ENCODE measurements at places on chromosomes 5 and 9.

- DNase-seq = no peak
Measured at GRCh38 chr9:32926911-32927310, 74.5 kb downstream of the APTX start.

DNA sequence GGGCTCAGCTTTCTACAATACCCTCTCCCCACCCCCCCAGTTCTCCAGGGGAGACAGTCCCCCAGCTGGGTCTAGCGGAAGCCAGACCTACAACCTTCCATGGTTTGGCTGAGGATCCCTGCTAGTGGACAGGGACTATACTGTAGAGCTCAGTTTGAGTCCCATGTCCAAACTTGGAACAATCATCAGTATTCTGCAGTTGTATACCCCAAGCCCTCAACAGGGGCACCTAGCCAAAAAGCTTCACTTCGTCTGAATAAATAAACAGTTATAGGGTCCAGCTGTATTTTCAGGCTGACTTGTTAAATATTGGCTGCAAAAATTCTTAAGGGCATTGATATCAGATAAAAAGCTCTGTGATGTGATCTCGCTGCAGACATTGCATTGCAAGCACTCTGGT, 15.4 kb upstream of the C9 start:
- no peak for DNase-seq

DNA sequence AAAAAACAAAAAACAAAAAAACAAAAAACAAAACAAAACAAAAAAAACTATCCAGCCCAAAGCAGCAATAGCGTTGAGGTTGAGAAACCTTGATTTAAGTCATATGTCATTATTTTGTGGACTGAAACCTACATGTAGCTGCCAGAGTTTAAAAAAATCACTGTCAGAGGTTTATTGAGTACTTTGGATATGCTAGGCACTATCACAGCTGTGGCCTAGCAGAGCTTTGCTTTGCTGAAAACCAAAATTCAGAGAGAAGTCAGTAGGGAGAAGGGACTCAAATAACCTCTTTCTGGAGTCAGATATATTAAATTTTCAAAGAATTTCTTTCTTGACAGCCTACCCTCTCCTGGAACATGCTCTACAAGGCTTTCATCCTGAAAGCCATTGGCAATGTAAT, 151.5 kb downstream of the TARS1 start:
- DNase-seq = no peak

DNA sequence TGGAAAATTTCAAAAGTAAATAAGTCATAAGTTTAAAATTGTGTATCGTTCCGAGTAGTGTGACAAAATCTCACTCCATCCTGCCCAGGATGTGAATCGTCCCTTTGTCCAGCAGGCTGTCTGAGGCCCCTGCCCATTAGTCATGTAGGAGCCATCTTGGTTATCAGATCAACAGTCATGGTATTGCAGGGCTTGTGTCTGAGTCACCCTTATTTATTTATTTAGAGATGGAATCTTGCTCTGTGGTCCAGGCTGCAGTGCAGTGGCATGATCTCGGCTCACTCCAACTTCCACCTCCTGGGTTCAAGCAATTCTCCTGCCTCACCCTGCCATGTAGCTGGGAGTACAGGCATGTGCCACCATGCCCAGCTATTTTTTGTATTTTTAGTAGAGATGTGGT, 30.2 kb downstream of the ITGA2 start:
- DNase-seq = no peak

DNA sequence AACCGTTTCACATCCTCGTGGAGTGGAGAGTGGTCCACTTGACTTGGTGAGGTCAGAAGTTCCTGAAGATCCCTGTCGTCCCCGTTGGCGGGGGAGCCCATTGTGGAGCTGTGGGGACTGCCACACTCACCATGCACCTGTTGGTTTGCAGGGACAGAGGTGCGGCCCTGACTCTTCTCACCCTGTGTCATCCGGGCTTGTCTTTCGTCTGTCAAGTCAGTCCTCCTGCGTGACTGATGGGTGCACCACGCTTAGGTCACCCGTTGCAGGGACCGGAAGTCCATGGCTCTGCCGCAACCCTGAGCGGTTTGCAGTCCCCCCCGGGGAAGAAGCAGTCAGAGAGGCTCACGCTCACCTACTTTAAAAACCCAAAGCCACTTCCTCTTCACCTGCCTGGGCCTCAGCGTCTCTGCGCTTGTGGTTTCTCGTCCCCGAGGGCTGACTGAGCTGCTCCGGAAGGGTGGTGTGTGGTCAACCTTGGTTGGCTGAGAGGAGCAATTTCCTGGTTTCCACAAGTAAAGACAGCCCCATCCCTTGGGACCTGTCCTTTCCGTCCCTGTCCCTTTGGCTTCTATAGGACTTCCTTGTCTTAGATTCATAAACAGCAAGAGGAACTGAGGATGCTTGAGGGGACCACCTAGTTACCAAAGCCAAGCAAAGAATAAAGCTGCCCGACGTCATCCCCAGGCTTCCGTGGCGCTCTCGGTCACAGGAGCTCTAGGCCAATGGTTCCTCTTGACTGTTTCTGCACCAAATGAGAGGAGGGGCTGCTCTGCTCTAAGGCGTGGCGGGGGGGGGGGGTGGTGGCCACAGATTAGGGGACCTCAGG, 53.2 kb downstream of the USP20 start:
- no peak for DNase-seq

GRCh38 chr9:34496149-34496712, 26.6 kb downstream of the ENHO start:
- DNase-seq = no peak

- no peak for DNase-seq
Measured at GRCh38 chr9:110161940-110162339, 46.0 kb downstream of the C9orf152 start.

- no peak for DNase-seq
Measured at GRCh38 chr9:124899845-124900244, 37.9 kb downstream of the ARPC5L start.

GRCh38 chr5:124952079-124952478, 205.6 kb upstream of the ZNF608 start:
- DNase-seq = no peak

- no peak for DNase-seq
Measured at GRCh38 chr5:67037171-67037570, 159.4 kb downstream of the CD180 start.

DNA sequence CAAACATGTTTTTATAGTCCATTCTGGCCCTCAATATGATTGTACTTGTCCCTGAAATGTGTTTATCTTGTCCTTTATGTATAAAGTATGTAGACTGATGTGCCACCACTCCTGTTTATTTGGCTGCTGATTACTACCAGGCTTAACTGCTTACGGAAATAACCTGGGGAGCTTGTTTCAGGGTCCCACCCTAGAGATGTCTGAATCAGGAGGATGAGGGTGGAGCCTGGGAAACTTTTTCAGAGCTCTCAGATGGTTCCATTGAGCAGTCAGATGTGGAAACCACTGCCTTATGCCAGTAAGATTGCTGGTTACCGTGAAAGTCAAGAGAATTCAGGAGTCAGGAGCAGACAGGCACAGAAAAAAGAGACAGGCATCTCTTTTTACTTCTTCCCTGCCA, 19.2 kb downstream of the SLC23A1 start:
- no peak for DNase-seq

GRCh38 chr9:34687276-34688030, 3.6 kb downstream of the CCL19 start:
- DNase-seq = no peak

DNA sequence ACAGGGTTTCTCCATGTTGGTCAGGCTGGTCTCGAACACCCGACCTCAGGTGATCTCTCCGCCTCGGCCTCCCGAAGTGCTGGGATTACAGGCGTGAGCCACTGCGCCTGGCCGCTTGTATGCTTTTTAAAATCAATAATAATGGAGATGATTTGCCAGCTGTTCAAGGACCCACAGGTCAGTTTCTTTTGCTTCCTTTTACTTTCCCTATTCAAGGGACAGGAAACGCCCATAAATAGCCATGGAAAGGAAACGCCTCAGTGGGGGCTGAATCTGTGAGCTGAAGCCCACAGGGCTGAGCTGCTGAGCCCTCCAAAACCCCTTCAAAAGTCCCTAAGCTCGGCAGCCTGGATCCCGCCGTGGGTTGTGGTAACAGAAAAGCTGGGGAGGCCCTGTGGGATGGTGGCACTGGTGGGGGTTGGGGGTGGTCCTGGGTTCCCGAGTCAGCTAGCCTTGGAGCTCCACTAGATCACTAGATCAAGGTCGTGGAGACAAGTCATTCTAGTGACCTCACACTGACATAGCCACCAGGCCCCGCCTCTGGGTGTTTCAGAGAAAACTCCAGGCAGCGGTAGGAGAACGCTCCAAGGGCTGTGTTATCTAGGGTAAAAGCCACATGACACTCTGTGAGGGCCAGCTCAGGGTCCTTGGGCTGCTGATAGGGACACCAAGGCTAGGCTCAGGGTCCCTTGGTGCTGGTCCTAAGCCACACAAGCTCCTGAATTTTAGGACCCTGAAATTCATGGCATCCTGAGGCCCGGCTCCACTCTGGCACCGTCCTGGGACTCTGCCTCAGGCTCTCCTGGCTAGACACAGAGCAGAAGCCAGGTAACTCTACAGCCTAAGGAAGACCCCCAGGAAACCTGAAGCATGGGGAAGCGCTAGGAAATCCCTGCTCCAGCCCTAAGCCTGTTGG, 18.0 kb upstream of the DUSP1 start:
- no peak for DNase-seq

DNA sequence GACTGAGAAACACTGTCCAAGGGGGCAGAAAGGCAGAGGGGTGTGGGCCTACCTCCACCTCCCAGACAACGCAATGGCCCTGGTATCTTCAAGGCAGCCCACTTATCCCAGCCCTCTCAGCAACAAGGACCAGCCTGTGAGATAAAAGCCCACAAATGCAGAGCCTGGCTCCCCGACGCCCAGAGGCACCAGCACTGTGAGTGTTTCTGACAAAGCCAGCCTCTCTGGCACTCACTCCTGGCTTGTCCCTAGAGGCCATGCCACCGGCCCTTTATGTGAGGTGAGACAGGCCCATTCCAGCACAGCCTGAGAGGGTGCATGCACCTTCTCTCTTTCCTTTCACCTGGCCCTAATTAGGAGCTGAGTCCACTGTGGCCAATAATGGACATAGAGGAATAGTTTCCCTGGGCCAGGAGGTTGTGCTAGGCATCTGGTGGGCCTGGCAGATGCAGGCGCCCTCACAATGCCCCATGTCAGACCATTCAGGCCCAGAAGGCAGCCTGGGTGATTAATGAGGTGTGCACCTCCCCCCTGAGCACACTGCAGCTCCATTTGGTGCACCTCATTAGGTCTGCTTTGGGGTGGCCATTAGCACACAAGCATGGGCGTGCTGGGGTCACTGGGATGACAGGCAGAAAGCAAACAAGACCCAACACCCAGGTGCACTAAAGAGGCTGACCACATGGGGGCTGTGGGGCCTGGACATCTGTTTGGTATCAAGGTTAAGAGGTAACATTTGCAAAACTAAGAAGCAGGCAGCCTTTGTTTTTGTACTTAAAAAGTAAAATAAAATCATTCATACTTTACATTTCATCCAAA, 176.0 kb downstream of the MED10 start:
- no peak for DNase-seq

GRCh38 chr5:78753093-78753531, 104.5 kb upstream of the LHFPL2 start:
- DNase-seq = no peak

DNA sequence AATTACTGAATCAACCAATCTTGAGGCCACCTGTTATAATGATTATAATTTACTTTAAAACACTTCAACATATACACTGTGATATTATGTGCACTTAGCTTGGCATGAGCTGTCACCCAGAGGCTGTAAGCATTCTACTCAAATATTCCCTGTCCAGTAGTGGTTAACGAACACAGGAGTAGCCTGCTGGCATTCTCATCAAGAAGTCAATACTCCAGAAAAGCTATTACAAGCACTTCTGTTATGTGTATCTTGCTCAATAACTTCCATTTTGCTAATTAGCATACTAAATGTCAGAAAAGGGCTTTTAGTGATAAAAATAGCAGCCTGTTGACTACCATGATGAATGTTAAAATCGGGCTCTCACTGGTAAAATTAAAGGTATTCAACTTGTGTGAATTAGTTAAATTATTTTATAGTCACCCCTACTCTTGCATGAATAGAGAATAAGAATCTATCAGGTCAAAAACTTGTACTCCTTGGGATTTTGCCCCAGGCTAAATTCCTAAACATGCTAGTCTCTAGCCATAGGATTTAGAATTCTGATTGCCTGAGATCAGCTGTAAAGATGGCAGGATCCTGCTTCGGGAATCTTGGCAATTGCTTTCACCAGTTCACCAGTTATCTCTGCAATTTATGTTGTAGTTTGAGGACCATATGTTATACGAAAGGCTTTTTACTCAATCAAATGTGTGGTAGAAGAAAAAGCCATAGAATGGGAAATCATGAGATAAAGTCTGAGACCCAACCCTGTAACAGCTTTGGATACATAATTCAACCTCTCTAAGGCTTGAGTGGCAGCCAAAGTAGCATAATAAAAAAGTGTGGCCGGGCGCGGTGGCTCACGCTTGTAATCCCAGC, 43.4 kb upstream of the PAM start:
- DNase-seq = no peak

DNA sequence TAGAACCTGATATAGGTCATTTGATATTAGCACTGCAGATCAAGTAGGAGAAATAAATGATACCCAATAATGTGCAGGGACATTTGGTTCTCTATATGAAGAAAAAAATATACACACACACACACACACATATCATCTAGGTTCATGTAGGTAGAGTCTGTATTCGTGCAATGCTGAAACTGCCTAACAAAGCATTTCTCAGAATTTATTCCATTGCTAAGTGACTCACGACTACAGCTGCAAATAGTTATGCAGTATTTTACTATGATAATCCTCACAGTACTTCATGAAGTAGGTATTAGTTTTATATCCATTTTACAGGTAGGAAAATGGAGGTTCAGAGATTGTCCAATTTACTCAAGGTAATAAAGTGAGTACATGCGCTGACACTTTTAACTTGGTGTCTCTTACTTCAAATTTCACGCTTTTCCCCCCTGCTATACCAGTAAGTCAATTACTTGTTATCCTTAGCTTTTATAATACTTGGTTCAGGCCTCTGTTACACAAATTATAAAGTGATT, 2.4 kb downstream of the GIN1 start:
- DNase-seq = no peak

- DNase-seq = no peak
Measured at GRCh38 chr9:128473104-128473503, 17.3 kb downstream of the ODF2 start.

DNA sequence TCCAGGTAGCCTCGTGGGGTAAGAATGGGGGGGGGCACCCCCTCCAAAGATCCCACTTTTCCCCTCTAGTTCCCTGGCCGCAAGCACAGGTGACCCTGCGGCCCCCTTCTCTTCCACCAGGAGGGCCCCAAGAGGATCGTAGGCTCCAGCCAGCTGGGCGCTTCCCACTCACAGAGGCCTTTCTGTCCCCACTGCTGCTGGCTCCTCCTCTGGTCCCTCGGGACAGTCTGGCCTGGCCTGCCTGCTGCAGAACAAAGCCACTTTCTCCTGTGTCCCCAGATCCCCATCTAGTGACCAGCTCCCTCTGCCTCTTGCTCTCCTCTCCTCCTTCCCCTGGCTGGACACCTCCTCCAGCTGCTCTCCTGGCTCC, 534 bp upstream of the SAPCD2 start:
- DNase-seq = no peak
